CD14-positive monocyte (primary cell): ENCODE measurements at places on chromosomes 4 and X. TPM values are rescaled to one million over a fixed set of nuclear protein-coding genes. Genes with fewer than 3 reads are reported as not detected.

Gene TEX11
- polyA plus RNA-seq = not detected in 2 replicates

Gene FRMD7
- not detected in 2 replicates for polyA plus RNA-seq

Gene MAGEE2
- polyA plus RNA-seq = not detected

Gene CDX4
- polyA plus RNA-seq = not detected in 2 replicates

Gene BRS3
- polyA plus RNA-seq = not detected in 2 replicates

Gene DMRTC1B
- not detected for polyA plus RNA-seq

Gene SHOX
- polyA plus RNA-seq = not detected

Gene MAGEA2
- polyA plus RNA-seq = not detected

Gene CITED1
- polyA plus RNA-seq = 0.14 TPM in 1 of 2 replicates, not detected in the other

Gene KDM6A
- polyA plus RNA-seq = 7.6 TPM

Gene RNF150
- polyA plus RNA-seq = not detected in 2 replicates

Gene KLKB1
- polyA plus RNA-seq = not detected

Gene NUP62CL
- polyA plus RNA-seq = not detected

Gene NAP1L3
- not detected in 2 replicates for polyA plus RNA-seq

Gene RIPPLY1
- not detected in 2 replicates for polyA plus RNA-seq

Gene GPM6B
- not detected in 2 replicates for polyA plus RNA-seq

Gene PDE5A
- 0.80 TPM for polyA plus RNA-seq

Gene RAB33A
- 1.6 TPM for polyA plus RNA-seq

Gene MID2
- polyA plus RNA-seq = not detected in 2 replicates

Gene ADH6
- polyA plus RNA-seq = not detected

Gene XKRX
- polyA plus RNA-seq = not detected

Gene F9
- not detected for polyA plus RNA-seq

Gene SLC26A1
- polyA plus RNA-seq = 0.32 and 0.37 TPM in 2 replicates

Gene TMSB15A
- polyA plus RNA-seq = not detected in 2 replicates

Gene FTSJ1
- polyA plus RNA-seq = 35.4 and 40.4 TPM in 2 replicates

Gene ELK1
- 9.5 TPM for polyA plus RNA-seq

Gene ENPP6
- 0.05 TPM for polyA plus RNA-seq
